ENCODE measurements at places on chromosomes 1 and 21. TPM values are rescaled to one million over a fixed set of nuclear protein-coding genes. Genes with fewer than 3 reads are reported as not detected.

GRCh38 chr1:19976317-19977003 lies 3.0 kb downstream of the PLA2G2A start:
- no peak for DNase-seq
- no peak overlapping the region for H3K4me3 ChIP-seq
- H3K4me1 ChIP-seq, result no peaks in the 10 kb centered on the region
- peaks cover 38% of the 10 kb centered on the region for H3K27me3 ChIP-seq

GRCh38 chr1:181493166-181493565 lies 9.8 kb downstream of the CACNA1E start:
- no peak overlapping the region for H3K27ac ChIP-seq
- H3K4me1 ChIP-seq, result no peaks in the 10 kb centered on the region
- no peaks in the 10 kb centered on the region for H3K36me3 ChIP-seq

TIE1 gene
- 11.4 TPM for total RNA-seq

COL11A1 gene
- not detected for total RNA-seq
